ENCODE measurements at places on chromosomes 3 and 15.

- no peak for DNase-seq
These were observed 55.1 kb downstream of the TAMM41 start for GRCh38 chr3:11791339-11792200.

GRCh38 chr15:36294359-36294758, 285.1 kb upstream of the CDIN1 start:
- no peak for DNase-seq

DNA sequence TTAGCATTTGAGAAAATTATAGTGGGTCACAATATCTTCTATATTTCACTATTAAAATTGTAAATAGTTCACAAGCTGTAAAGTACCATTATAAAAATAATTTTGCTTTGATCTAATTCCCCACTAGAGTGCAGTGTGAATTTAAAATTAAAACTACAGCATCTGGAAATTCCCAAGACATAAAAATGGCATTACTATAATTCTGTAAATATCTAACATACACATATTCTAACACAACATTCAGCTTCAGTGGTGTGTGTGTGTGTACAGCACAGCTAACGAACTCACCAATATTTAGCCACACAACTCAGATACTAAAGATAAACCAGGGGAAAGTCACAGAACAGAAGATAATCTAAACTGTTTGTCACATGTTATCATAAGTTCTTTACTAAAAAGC, 424.9 kb upstream of the ZNF385D start:
- DNase-seq: no peak

- no peak for DNase-seq
These were observed 1.2 kb downstream of the NKIRAS1 start for GRCh38 chr3:23915537-23916108.

GRCh38 chr15:97061392-97061791, 730.9 kb downstream of the NR2F2 start:
- no peak for DNase-seq

GRCh38 chr3:38496131-38496910, at the start of gene EXOG:
Gene EXOG, plus strand, starts transcription at chr3:38496340. Its CDS starts 28 bp downstream, at chr3:38496368.
- DNase-seq: peak; percentile 93

- DNase-seq: no peak
These were observed 161.3 kb downstream of the KLF13 start for GRCh38 chr15:31487811-31488436.

GRCh38 chr3:197711973-197712707, 24.6 kb downstream of the RUBCN start:
- peak; percentile 70 for DNase-seq

DNA sequence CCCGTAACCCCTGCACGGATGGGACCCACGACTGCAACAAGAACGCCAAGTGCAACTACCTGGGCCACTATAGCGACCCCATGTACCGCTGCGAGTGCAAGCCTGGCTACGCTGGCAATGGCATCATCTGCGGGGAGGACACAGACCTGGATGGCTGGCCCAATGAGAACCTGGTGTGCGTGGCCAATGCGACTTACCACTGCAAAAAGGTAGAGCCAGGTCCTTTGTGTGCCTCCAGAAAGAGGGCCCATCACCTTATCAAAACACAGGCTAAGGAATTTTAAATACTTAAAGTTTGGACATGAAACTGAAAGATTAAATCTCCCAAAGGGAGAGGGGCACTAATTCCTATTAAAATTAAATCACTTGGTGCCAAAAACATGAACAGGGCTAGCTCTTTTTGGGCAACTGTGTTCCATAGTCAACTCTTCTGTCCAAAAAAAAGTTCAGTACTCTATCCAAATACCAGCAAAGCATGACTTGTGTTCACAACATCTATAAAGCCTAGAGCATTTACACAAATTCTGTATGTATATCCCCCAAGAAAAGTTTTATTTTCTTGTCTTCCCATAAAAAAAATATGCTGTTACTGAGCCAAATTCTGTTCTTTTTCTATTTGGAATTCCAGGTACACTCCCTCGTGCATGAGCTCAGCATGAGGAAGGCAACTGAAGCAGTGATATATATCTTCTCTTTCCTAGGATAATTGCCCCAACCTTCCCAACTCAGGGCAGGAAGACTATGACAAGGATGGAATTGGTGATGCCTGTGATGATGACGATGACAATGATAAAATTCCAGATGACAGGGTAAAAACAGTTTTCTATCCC, 9.2 kb downstream of the THBS1 start:
- DNase-seq: no peak

DNA sequence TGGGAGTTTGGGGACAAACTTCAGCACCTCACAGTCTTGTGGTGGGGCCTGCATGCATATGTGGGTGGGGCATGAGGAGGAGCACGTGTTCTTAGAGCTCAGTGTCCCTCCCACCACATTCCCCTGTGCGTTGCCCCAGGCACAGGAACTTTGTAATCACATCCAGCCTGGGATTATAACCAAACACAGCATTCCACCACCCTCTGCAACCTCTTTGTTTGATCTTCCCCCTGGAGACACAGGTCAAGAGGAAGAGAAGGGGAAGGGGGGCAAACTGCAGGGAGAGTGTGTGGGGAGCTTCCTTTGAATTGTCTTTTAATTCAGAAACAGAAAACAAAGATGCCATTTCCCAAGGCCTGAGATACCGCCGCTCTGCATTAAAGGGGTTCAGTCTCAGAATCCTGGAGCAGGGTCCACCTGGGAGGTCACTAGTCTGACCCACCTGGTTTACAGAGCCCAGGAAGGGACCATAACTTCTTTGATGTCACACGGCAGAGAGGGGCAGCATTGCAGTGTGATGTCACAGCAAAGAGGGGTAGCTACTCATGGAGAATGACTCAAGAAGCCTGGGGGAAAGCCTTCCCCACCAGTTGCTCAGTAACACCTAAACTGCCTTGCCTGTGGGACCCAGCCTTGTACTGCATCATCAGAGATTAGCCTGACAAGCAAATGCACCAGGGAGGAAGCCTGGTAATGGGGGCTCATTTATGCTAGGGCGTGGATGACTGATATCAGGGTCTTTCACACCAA, 106.3 kb upstream of the RNU6-1 start:
- no peak for DNase-seq

- no peak for DNase-seq
These were observed 26.9 kb upstream of the ATG7 start for GRCh38 chr3:11245276-11245675.

- DNase-seq: no peak
These were observed 154.5 kb upstream of the ATP10A start for GRCh38 chr15:26017665-26018064.

GRCh38 chr15:62509395-62509958, 344.4 kb upstream of the C2CD4B start:
- no peak for DNase-seq

DNA sequence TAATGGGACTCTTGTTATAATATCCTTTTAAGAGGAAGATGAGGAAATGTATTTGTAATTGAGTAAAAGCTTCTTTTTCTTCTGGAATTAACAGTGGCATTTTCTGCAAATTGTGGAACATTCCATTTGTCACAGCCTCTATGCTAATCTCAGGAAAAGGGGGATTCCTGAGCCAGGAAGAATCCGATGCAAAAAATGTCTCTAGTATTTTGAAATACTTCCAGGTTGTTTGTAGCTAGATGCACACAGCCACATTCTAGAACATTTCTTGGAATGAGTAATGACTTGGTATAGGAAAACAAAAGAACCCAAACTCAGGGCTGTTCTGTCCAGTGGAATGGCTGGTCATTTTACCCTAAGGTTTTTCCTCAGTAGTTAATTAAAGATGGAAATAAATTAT, 98.5 kb upstream of the SLC2A2 start:
- no peak for DNase-seq

DNA sequence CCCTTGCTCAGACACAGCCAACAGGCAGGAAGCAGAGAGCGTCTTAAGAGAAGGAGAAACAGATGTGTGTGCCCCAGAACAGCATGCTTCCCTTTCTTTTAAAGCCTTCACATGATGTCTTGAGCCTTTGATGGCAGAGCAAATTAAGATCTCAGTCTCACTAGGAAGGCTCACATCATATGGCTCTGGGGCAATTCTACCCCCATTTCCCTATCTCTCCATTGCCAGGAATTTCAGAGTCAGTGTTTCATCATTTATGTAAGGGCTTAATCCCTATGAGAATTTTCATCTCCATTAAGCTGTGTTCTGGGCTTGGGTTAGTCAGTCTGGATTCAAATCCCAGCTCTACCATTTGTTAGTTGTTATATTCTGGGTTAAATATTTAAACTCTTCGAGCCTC, 41.4 kb upstream of the GLCE start:
- no peak for DNase-seq

- DNase-seq: no peak
These were observed 133.9 kb upstream of the PLXNA1 start for GRCh38 chr3:126848991-126849390.

GRCh38 chr3:63611382-63611781, 41.1 kb upstream of the SNTN start:
- no peak for DNase-seq

- DNase-seq: no peak
These were observed 23.2 kb downstream of the ERICH6 start for GRCh38 chr3:150680562-150680961.

- peak; percentile 74 for DNase-seq
These were observed 10.0 kb downstream of the POC1A start for GRCh38 chr3:52144034-52144795.

DNA sequence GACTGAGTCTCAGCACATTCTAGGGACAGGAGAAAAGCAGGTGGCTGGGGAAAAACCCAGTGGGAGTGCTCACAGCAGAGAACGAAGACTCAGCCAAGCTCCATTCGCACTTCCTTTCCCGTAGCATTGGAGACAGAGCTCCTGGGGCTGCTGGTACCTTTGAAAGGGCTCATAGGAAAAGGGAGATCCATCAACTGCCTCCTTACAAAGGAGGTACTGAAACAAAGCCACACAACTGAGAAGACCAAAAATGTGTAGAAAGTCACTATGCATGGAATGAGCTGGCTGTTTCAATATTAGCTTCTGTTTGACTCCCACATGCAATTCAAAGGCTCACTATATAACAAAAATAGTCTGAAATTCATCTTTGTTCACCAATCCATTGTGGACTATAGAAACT, 16.9 kb downstream of the STIMATE start:
- no peak for DNase-seq

GRCh38 chr3:188400494-188401243, 246.7 kb downstream of the LPP start:
- no peak for DNase-seq

- DNase-seq: no peak
These were observed 20.8 kb downstream of the GADL1 start for GRCh38 chr3:30873671-30874070.

DNA sequence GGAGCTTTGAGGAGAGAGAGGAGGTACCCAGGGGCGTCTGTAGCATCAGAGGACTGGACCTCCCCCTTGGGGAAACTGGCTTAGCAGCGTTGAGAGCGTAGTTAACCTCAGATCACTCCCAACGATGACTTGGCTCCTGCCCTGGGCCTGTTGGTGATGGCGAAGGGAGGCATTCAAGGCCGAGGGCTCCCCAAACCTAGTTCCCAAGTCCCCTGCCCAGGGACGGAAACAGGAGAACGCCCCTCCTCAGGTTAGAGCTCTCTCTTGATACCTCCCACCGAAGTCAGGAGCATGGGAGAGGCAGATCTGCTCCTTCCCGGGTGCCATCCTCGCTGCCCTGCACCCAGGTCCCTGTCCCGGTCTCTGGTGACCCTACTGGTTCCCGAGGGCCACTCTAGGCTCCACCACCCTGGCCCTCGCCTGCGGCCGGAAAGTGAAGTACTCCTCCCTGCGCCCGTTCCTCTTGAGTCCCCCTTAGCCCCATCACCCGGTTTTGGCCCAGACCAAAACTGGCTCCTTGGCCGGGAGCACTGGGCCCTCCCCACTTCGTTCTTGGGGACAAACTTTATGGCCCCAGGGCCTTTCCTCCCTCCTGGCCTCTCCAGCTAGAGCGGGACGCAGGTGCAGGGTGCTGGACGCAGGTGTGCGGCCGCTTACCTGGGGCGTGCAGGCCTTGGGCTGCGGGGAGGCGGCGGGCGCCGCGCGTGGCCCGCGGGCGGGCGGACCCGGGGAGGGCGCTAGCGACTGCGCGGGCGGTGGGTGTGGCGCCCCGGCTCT, 2.6 kb upstream of the SKOR1 start:
- no peak for DNase-seq

DNA sequence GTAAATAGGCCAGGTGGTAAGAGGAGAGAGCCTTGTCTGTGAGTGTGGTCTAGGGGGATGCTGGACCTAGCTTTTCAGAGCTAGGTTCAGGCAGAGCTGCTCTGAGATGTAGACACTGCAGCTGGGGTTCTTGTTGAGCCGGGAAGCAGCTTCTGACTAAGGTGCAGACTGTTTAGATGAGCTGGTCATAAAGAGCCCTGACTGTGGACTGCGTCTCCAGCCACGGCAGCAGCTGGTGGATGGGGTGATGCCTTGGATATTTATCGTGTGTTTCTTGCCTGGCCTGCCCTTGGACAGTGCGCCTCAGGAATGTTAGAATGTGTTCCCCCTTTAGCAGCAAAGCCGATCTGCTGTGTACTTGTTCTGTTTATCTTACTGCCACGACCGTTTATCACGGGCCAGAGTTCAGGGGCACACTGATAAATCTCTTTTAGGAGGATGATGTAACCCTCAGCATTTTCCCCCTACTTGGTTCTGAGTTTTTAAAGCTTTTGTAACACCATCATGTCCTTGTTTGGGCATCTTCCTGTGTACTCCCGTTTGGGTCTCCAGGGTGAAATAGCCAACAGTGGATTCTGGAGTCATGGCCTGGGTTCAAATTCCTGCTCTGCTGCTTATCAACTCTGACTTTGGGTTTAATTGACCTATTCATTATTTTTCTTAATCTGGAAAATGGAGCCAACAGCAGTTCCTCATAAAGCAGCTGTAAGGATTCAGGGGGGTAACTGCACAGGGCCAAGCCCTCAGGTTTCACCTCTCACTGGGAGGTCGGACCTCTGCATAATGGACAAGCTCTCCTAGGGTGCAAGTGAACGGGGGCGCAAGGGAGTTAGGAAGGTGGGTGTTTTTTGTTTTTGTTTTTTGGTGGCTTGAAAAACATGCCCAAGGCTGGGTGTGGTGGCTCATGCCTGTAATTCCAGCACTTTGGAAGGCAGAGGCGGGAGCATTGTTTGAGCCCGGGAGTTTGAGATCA, 51.4 kb downstream of the FLNB start:
- DNase-seq: no peak

- DNase-seq: no peak
These were observed 36.2 kb downstream of the SLC30A4 start for GRCh38 chr15:45486317-45486716.

- DNase-seq: no peak
These were observed 181.7 kb downstream of the GBE1 start for GRCh38 chr3:81579744-81580143.

GRCh38 chr3:47016934-47017435, 37.5 kb downstream of the NBEAL2 start:
- DNase-seq: no peak

GRCh38 chr3:149428087-149428486, 46.4 kb upstream of the TM4SF4 start:
- DNase-seq: no peak

Data from stimulated activated CD4-positive, alpha-beta T cell treated with anti-CD3 and anti-CD28 coated beads, TNF-alpha, amount 100 ng/mL, for 1 hour (primary cell).